Right hindlimb (tissue), 1 donor: ENCODE measurements at places on chromosomes 5 and 9.
A peak's percentile ranks its signal among the peaks of the same experiment; 100 is the strongest.

DNA sequence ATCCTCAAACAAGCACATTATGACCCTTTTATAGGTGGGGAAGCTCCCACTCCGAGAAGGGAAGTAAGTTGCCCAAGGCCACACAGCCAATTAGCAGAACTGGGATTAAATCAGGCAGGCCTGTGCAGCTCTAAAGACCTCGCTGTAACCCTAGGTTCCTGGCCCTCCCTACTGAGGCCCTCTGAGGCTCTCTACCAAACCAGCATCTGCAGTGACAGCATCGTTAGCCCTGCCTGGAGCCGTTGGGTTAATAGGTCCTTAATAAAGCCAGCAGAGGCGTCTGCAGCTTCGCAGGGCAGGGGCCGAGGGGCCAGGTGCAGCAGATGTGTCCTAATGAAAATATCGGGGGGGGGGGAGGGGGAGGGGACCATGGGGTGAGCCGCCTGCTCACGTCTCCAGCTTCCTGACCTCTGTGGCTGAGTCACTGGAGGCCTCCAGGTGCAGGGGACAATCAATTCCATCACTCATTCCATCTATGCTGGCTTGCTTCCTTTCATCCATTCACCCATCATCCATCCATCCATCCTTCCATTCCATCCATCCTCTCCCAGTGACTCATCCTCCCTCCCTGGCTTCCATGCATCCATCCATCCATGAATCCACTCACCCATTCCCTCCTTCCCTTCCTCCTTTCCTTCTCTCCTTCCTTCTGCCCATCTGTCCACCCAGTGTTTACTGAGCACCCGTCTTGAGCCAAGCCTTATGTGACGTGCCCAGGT is 203.9 kb downstream of the C9orf50 start:
- DNase-seq = no peak

GRCh38 chr5:126919566-126919965 is 110.8 kb downstream of the MARCHF3 start:
- peak; percentile 37 for DNase-seq

GRCh38 chr5:135353952-135354721 is 44.9 kb downstream of the MACROH2A1 start:
- peak; percentile 49 for DNase-seq

- peak; percentile 89 for DNase-seq
Measured at GRCh38 chr5:51383131-51384121, at the start of gene ISL1. Gene ISL1, plus strand, starts transcription at chr5:51383448. Its CDS starts 224 bp downstream, at chr5:51383672.

DNA sequence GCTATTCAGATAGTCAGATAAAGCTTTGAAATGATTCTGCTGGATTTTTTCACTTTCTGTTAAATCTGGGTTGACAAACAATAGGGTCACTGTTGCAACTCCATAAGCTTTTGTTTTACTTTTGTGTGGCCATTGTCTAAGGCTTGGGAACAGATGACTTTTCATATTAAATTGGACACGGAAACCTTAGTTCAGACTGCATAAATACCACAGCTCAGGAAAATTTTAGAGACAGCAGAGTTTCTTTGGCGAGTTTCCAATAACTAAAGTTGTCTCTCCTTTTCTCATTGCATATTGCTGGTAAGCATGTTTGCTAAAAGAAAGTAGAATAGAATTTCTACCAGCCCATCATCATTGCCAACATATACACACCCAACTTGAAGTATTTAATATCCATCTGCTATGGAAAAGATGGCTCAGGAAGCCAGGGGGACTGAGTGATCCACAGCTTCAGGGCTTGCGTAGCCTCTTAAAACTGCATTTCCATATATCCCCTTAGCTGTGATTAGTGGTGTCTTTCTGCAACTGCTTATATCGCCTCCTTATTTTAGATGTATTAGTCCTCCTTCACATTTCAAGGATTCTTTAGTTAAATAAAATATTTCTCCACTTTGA is 168.2 kb downstream of the ARHGAP26 start:
- DNase-seq = no peak

DNA sequence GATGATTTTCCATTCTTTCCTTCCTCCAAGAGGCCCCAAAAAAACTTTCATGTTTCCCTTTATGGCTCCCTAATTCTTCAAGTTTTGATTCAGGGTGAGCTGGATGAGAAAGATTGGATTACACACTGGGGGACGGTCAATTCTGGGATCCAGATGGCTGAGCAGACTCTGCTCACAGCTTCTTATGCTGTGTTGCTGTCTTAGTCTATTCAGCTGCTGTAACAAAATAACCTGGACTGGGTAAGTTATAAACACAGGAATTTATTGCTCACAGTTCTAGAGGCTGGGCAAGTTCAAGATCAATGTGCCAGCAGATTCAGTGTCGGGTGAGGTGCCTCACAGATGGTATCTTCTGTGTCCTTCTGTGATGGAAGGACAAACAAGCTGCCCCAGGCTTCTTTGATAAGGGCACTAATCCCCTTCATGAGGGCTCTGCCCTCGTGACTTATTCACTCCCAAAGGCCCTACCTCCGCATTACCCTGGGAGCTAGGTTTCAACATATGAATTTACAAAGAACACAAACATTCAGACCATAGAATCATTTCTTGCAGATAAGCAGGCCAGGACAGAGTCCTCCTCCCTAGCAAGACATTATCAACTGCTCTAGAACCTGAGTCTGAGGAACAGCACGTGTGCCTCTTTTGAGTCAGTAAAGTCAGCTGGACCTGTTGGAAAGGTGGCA is 23.1 kb upstream of the SMAD5 start:
- no peak for DNase-seq

- no peak for DNase-seq
Measured at GRCh38 chr9:78932849-78933627, 636.1 kb downstream of the PSAT1 start.

DNA sequence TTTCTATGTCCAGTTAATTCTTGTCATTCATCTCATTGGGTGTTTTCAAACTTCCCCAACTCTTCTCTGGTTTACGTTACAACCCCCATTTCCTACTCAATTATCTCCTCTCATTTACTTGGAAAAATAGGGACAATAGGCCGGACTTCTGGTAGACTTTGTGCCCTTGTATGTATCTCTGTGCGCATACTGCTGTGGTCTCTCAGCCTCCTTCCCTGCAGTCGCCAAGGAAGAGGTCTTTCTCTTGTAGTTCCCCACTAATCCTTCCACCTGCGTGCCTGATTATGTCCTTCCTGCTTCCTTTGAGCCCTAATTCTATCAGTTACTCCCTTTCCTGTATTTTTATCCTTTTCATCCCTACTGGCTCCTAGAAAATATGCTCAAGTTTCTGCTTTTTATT is 176.3 kb downstream of the GDNF start:
- DNase-seq = no peak

GRCh38 chr5:129917224-129917623 is 13.0 kb downstream of the CHSY3 start:
- no peak for DNase-seq

DNA sequence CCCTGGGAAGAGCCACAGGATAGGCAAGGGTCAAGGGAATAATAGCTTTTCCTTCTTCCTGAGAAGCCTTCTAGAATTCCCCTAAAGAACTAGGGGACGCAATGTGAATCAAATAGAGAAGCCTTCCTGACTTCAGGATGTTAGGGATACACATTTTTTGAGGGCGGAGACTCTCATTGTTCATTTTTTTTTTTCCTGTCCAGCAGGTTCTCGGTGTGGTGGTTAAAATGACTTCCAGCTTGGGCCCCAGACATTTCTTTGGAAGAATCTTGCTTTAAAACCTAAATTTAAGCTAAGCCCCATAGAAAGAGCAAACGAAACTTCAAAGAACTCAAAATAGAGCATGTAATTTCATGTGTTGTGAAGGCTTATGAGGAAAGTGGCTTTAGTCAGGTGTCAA is 80.8 kb downstream of the IQGAP2 start:
- no peak for DNase-seq

DNA sequence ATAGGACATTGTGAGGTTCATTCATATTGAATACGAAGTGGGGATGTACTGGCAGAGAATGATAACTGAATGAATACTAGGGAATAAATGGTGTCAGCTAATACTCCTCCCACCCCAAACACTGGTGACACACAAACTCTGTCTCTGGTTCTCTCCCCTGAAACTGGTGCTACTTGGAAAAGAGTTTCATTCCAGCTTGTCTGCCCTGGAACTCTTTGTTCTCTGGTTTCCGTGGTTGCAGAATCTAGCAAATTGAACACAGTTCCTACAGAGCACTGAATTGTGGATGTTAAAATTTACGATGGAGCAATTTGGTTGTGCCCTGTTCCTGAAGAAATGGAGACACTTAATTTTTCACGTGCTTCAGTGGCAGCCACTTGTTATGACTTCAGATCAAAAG is 181.7 kb downstream of the KCTD16 start:
- no peak for DNase-seq

- DNase-seq = no peak
Measured at GRCh38 chr9:124307379-124308030, 49.8 kb downstream of the NEK6 start.

DNA sequence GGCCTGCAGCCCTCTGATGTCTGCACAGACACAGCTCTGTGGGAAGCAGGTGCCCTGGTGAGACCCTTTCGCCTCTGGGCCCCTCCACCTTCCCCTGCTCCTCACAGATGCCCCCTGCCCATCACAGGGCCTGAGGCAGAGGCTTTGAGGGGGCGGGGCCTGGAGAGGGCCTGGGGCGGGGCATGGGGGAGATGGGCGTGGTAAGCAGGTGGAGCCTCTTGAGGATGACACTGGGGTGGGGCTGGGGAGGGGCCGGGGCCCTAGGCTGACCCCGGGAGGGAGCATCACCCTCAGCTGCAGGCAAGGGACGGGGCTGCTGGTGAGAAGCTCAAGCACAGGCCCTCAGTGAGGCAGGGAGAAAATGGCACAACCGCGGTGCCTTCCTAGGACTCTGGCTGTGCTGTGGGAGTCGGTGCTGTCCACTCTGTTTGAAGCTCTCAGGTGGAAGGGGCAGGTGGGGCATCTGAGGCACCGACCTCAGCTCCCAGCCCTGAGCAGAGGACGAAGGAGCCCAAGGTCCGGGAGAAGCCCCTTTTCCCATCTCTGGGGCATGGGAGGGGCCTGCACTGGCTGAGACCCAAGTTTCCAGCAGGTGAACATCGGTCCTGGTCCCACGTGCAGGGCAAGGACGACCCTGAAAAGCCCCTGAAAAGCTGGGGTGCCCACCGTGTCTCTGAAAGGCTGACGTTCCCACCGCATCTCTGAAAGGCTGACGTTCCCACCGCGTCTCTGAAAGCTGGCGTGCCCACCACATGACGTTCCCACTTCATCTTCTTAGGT is 17.5 kb upstream of the SLC9A3 start:
- DNase-seq = no peak

GRCh38 chr9:131140550-131140949 is 15.2 kb downstream of the NUP214 start:
- DNase-seq = no peak

- no peak for DNase-seq
Measured at GRCh38 chr9:36676091-36676490, 103.4 kb downstream of the MELK start.

DNA sequence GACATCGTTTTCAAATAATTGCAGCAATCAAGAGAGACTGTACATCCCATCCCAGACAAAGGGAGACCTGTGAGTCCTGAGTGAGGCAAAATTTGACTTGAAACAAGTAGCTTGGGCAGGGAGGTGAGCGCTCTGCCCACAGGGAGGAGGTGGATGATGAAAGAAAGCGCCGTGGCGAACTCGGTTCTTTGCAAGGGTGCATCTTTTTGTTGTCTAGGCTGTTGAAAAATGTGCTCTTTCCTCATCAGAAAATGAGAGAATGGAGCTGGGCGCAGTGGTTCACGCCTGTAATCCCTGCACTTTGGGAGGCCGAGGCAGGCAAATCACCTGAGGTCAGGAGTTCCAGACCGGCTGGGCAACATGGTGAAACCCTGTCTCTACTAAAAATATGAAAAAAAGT is 150.5 kb downstream of the GAPVD1 start:
- no peak for DNase-seq

DNA sequence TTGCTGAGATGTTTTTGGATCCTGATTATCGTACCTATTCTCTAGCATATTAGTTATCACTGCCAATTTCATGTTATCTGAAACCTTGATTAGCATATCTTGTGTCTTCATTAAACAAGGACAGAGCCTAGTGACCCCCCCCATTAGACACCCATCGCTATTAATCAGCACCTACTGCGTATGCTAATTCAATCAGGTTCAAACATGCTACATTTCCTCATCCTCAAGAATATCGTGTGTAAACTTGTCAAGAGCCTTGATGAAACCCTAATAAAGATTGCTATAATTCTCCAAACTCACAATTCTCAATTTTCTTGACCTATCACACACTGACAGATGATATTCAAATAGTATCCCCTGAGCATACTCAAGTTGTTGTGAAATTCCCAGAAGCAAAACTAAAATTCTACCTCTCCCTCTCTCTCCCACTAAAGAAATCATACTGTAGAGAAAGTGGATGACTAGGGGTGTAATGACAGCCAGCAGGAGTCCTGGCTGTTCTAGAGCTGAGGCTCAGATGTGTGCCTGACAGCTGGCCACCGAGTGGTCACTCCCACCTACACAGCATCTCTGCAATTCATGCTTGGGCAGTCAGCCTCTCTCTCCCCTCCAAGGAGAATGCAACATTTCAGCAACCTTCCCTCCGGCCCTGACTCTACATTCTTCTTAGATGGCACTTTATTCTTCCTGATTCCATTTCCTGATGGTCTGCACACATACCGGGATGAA is 9.2 kb upstream of the ZNF354A start:
- no peak for DNase-seq

DNA sequence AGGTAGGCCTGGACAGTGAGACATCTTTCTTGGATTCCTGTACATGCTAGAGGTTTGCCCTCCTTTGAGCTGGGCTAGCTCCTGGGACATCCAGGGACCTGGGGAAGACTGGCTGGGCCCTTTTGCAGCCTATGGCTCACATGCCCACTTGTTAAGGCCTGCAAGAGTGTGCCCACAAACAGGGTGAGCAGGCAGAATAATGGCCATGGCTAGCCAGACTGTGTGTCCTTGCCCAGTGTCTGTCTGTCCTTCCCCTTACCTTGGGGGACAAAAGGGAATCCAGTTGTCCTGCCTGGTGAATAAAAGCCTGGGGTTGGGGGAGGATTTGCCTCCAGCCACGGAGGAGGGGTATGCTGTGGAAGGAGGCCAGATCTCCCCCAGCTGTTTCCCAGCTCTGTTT is 13.0 kb upstream of the CXXC5 start:
- no peak for DNase-seq

DNA sequence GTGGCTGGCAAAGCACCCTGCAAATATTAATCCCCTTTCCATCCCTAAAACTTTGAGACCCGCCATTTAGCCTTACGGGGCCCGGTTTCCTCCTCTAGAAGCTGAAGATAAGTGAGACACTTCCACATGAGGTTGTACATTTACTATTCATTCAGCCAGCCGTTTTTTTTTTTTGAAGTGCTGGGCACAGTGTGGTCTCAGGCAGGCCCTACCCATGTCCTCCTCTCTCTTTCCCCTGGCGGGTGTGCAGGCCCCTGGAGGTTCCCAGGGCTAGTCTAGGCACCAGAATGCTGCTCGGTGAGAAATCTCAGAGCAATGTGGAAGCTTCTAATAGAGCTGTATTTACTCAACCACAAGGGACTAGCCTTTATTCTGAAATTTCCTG is 107.4 kb upstream of the LARP1 start:
- no peak for DNase-seq

- no peak for DNase-seq
Measured at GRCh38 chr5:65062469-65063083, 293.8 kb downstream of the CWC27 start.
